Parietal lobe (tissue), 2 donors: ENCODE measurements at places on chromosomes 7 and 10. TPM values are rescaled to one million over a fixed set of nuclear protein-coding genes. Genes with fewer than 3 reads are reported as not detected.

Gene GIMAP8
- 1.3 TPM for total RNA-seq

Gene TLX1
- not detected for total RNA-seq

Gene SLC16A12
- total RNA-seq, result 2.2 TPM

Gene COL1A2
- 37.6 TPM for total RNA-seq

Gene PPA1
- 245 TPM for total RNA-seq

Gene C7orf33
- total RNA-seq, result not detected

Gene CARD11
- under 0.01 TPM for total RNA-seq

Gene CRHR2
- 2.8 TPM for total RNA-seq
